ENCODE measurements at places on chromosomes 13 and 19.

DNA sequence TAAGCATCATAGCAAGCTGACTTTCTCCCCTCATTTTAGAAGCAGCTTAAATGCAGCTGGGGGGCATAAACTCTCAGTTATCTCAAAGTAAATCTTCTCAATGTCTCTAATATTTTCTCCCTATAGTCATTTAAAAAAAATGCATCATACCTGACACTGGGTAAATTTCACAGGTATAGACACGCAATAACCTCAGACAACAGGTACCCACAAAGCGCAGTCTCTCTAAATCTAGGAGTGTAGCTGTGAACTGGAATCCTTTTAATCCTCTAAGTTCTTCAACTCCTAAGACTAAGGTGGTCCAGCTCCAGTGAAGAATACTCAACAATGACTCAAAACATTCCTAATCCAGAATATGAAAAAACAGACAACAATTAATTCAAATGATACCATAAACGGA is 141.2 kb downstream of the MYCBP2 start:
- DNase-seq: no peak

- no peak for DNase-seq
Observed at GRCh38 chr13:19766591-19766990, 16.2 kb downstream of the PSPC1 start.

DNA sequence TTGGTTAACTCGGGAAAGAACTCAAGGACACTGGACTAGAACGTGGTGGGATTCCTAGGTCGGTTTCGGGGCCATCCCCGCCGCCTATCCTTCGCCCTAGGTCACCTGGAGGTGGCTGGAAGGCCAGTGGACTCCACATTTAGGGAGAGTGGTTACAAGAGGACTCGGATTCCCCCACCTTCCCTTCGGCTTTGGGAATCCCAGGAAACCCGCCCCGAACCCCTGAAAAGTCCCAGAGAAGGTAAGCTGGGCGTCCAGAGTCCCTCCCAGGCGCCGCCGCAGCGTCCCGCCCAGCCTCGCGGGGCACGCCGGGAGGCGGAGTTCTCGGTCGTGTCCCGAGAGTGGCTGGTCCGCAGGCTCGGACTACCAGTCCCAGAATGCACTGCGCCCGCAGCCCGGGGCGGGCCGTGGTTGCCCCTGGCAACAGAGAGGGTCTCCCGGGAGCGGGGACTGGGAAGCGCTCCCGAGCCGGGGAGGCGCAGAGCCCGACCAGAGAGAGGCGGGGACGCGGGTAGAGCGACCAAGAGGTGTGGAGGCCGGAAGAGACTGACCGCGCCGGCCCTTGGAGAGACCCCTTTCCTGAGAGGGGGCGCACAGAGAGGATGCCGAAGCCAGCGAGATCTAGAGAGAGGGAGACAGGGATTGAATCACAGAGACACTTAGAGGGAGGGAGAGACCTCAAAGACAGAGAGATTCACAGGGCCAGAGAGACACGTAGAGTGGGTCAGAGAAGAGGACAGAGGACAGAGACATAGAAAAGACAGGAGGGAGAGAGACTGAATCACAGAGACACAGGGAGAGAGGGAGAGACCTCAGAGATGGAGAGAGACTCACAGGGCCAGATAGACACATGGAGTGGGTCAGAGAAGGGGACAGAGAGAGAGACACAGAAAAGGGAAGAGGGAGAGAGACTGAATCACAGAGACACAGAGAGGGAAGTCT is 2.6 kb upstream of the PRKCG start:
- peak; percentile 70 for DNase-seq

DNA sequence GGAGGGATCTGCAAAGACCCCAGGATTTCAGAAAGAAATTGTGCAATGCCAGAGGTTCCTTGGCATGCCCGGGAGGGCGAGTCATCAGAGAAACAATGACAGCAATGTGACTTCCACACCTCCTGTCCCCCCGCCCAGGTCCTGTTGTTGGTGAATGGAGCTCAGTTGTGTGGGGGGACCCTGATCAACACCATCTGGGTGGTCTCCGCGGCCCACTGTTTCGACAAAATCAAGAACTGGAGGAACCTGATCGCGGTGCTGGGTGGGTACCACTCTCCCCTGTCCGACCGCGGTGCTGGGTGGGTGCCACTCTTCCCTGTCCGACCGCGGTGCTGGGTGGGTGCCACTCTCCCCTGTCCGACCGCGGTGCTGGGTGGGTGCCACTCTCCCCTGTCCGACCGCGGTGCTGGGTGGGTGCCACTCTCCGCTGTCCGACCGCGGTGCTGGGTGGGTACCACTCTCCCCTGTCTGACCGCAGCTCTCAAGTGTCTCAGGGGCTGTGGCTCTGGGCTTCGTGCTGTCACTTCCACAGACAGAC is 5.2 kb upstream of the F10 start:
- no peak for DNase-seq

DNA sequence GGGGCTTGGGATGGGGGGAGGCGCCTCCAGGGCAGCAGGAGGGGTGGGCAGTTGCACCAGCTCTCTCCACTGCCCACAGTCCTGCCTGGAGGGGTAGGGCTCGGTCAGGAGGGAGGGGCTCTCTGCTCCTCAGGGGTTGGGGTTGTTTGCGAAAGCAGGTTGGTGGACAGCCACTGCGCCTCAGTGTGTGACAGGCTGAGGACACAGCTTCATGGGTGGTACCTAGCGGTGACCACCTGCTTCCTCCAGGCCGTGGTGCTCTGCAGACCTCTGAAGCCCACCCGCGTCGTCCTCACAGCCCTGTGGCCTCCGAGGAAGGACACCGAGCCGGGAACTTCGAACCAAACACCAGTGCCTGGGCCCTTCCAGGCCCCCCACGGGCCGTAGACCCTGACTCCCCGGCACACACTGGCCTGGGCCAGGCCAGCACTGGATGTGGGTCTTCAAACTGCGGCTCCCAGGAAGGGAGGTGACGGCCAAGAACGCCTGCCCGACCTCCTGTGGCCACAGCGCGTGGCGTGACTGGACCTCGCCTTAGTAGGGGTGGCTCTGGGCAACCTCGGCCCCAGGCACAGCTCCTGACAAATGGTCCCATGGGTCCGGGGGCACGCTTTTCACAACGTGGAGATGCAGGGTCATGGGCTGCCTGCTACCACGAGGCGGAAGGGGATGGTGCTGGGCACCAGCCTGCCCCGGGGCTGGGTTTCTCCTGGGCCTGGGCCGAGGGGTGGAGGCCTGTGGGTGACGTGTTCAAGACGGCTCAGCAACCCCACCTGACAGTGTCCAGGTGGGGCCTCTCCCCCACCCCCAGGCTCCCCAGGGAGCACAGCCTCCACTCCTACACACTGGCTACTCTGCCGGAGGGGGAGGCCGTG is 173.2 kb downstream of the KDM4B start:
- DNase-seq: no peak
